Activated naive CD4-positive, alpha-beta T cell (primary cell): ENCODE measurements at places on chromosomes 16 and 17.

DNA sequence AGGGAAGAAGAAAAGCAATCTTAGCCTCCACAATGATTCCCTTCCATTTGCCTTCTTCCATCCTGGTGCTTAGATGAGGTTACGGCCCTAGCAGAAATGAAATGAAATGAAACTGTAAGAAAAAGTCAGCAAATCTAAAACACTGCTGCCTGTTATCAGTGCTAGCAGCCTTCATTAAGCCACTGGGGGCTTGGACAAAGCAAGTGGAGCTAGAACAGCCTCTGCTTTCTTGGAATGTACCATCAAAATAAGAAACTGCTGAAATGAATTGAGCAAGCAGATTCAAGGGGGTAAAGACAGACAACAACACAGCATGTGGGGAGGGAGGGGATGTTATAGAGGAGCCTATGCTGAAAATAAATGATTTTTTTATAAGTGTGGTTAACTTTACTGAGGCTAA, 5.1 kb downstream of the ANKFN1 start:
- no peak for DNase-seq

- peak; percentile 59 for DNase-seq
Observed at GRCh38 chr17:76397687-76398522, 13.5 kb downstream of the SPHK1 start.

GRCh38 chr17:79835953-79836509, 3.2 kb downstream of the CBX4 start:
- no peak for DNase-seq

- DNase-seq: no peak
Observed at GRCh38 chr16:17138801-17139200, 332.0 kb downstream of the XYLT1 start.

DNA sequence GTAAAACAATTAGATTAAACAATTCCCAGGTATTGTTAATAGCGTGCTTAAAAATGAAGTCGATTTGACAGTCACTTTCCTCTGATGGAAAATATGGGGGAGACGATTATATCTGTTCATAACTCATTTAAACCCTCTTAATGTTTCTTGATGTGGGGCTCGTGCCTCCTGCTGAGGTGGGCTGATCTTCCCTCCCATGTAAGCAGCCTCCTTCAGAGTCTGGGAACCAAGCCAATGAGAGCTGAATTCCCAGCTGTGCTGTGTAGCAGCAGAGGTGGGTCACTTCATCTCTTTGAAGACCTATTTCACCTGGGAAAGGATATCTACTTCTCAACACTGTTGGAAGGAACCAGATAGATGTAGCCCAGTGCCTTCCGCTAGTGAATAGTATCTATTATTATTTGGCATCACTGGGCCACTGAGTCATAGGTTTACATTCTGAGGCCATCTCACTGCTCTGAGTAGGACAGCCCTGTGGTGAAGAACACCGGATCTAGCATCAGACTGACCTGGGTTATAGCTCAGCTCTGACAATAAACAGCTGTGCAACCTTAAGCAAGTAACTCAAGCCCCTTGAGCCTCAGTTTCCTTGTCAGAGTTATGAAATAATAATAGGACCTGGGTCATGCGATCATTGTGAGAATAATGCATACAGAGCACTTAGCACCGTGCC, 85.3 kb upstream of the C16orf82 start:
- no peak for DNase-seq

- no peak for DNase-seq
Observed at GRCh38 chr16:58331024-58331707, 36.3 kb upstream of the PRSS54 start.

DNA sequence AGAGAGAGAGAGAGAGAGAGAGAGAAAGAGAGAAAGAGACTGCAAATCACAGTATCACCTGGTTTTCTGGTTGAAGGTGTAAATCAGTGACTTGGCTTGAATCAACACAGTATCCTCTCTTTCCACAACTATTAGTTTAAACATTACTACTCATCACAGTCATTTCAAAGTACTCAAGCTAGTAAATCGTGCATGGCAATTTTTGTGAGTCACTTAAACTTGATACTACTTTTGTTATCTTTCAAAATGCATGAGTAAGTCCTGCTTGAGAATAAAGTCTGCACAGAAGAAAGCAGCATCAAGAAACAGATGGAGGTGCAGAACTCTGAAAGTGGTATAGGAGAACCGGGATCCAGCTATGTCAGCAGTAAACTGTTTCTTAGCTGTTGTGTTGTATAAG, 535.4 kb downstream of the CDH8 start:
- no peak for DNase-seq

DNA sequence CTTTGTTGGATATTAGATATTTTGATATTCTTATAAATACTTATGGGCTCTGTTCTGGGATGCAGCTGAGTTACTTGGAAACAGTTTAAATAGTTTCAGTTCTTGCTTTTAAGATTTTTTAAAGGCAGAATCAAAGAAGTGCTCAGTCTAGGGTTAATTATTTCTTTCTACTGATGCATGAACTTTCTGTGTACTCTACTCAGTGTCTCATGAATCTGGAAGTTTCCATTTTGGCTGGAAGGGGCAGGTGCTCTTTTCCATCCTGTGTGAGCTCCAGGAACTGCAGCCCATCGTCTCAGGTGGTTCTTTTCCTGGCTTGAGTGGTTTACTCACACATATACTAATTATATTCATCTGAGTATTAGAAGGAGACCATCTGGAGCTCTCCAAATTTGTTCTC, 61.1 kb upstream of the CPHXL start:
- DNase-seq: no peak

- no peak for DNase-seq
Observed at GRCh38 chr16:27214084-27214961, 11.0 kb downstream of the KDM8 start.

DNA sequence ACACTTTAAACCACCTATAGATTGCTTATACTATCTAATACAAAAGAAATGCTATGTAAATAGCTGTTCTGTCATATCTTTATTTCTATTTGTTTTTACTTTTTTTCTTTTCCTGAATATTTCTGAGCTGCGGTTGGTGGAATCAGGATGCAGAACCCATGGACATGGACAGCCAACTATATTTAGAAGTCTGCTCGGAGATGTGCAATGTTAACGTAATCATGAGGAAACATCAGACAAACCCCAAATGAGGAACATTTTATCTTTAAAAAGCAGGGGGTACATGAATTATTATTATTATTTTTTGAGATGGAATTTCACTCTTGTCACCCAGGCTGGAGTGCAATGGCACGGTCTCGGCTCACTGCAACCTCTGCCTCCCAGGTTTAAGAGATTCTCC, 31.4 kb upstream of the GHDC start:
- no peak for DNase-seq

DNA sequence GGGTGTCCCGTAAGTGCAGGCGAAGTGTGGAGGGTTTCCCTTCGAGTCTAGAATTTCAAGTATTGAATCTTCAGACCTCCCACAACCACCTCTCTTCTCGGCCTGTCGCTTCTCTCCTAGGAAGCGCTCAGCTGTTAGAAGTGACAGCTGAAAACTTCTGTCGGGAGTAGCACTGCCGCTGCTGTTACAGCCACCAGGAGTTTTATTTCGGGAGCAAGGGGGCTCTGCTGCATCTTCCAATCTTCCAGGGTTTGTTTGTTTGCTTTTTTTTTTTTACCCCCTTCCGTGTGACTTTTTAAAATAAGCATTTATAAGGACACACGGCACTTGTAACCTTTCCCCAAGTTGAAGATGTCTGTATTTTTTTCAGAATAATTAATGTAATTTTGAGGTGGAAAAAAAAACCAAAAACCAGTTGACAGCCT, 767 bp downstream of the RPS6KB1 start:
- DNase-seq: no peak

DNA sequence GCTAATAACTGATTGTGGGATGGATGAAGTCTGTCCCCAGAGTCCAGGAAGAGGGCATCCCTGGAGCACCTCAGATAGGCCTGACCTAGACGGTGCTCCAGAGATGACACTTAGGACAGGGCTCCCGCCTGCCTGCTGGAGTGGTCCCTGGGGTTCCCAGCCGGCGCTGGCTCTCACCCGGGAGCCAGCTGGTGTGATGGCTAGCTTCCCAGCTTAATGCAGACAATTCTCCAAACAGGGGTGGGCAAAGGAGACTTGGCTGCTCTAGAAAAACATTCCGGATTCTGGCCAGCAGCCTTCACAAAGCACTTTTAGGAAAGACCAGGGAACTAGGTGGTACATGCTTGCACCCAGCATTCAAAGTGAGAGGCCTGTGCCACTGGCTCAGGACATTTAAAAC, 18.6 kb downstream of the ACE start:
- DNase-seq: no peak

GRCh38 chr17:83064021-83064731, 15.2 kb upstream of the METRNL start:
- DNase-seq: no peak

- DNase-seq: no peak
Observed at GRCh38 chr17:42190491-42191274, 3.6 kb downstream of the GHDC start.

DNA sequence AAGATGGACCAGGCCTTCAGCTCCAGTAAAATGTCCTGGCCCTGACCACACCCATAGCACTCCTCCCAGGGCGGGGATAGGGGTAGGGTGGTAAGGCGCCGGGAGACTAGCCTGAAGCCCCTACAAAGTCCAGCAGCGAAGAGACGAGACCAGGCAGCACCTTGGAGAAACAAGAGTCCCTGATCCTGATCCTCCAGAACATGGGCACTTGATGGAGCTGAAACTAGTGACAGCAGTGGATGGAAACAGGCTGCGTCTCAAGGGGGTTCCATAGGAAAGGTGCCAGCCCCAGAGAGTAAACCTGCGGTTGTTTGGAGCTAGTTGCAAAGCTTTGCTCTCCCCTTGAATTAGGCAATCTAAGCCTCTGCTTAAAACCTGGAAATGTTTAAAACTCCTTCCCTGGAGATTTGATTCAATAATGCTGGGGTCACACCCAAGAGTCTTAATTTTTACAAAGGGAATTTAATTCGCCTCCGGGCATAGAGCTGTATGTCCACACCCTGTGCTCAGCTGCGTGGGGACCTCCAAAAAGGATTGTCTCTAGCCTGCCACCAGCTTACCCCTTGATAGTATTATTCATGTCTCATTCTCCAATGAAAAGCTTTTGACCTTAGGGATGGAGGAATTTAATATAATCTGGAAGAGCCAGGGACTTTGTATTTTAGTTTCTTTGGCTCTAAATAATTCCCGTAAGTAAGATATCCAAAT, 258.6 kb downstream of the PMP22 start:
- no peak for DNase-seq

DNA sequence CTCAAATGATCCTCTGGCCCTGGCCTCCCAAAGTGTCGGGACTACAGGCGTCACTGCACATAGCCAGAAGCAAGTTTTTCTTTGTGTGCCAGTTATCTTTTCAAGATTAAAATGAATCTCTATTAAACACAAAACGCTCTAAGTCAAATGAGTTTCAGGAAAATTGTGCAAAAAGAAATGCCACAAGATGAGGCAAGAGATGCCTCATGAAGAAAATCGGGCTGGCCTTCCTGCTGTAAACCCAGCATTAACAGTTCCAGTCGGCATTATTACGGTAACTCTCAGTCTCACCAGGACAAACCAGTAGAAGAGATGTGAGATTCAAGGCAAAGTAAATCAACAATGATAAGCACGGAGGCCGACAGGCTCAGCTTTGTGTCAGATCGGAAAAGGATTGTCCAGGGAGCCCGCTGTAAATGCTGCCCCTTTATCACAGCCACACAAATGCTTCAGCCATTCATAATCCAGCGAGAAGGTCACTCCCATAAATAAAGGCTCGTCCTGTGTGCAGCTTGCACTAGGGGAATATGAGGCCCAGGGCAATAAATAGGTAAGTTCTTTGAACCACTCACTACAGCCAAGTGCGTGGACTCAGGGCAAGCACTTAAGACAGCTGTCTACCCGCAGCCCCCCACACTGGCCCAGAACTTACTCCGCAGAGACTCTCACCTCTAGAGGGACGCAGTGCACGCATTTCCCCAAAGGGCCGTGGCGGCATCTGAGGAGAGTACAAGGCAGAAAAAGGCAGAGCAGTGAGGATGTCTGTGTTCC, 27.2 kb downstream of the NPLOC4 start:
- no peak for DNase-seq

DNA sequence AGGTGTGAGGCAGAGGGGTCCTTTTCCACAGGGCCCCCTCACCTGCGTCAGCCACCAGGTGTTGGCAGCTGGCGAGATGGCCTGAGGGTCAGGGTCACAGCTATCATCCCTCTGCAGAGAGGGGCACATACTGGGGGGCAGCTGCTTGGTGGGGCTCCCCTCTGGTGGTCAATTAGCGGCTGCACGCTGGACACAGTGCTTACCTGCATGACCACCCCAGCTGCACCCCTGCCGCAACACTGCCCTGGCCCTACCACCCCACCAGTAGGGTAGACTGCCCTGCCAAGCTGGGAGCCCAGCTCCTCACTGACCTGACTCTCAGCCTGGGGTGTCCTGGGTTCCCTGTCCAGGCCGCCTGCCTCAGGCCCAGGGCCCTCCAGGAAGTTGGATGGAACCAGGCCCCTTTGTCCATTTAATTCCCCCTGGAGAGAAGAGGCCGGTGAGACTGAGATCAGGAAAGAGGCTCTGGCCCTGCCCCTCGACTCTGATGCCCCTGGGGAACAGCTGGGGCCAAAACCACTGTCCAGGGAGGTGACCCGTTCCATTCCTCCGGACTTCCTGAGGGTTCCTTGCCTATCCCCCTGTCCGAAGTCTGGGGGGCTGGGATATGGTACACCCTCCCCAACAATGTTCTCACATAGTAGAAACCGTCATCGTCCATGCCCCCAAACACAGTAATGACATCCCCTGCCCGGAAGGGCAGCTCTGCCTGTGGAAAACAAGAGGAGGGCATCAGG, 23.7 kb downstream of the TSPOAP1 start:
- no peak for DNase-seq

- no peak for DNase-seq
Observed at GRCh38 chr16:8869212-8869987, 594 bp upstream of the CARHSP1 start.

GRCh38 chr16:79703066-79703465, 102.5 kb upstream of the MAF start:
- DNase-seq: no peak

DNA sequence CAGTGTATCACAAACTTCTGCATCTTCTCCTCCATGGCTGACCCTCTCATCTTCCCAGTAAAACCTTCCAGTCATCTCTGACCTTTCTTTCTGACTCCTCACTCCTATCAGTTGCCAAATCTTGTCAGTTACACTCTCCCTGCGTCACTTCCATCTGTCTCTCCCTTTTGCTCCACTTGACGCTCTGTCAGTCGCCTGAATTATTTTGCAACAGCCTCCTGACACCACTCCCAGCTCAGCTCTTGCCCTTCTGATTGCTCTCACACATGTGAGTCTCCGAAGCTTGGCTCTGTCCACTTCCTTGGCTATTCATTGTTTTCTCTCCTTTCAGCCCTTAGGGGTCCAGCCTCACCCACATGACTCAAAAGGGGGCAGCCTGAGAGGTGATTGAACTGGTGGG, 27.7 kb downstream of the DHRS7C start:
- no peak for DNase-seq

GRCh38 chr16:19142939-19143598, 25.0 kb upstream of the SYT17 start:
- no peak for DNase-seq

- DNase-seq: no peak
Observed at GRCh38 chr16:85402910-85403692, 210.0 kb upstream of the GSE1 start.

- no peak for DNase-seq
Observed at GRCh38 chr17:66960613-66961012, 3.9 kb upstream of the CACNG4 start.
